Stimulated activated CD4-positive, alpha-beta T cell treated with anti-CD3 and anti-CD28 coated beads, Interleukin-1b, Interleukin-23, amount 100 ng/mL, for 24 hours (primary cell): ENCODE measurements at places on chromosomes 16 and 17.
A peak's percentile ranks its signal among the peaks of the same experiment; 100 is the strongest.

GRCh38 chr17:4845118-4845517 is 12.0 kb downstream of the MINK1 start:
- DNase-seq, result no peak

- DNase-seq, result no peak
These were observed 27.9 kb upstream of the JPT2 start for GRCh38 chr16:1650131-1650530.

- DNase-seq, result no peak
These were observed 3.9 kb downstream of the IL34 start for GRCh38 chr16:70650216-70650615.

DNA sequence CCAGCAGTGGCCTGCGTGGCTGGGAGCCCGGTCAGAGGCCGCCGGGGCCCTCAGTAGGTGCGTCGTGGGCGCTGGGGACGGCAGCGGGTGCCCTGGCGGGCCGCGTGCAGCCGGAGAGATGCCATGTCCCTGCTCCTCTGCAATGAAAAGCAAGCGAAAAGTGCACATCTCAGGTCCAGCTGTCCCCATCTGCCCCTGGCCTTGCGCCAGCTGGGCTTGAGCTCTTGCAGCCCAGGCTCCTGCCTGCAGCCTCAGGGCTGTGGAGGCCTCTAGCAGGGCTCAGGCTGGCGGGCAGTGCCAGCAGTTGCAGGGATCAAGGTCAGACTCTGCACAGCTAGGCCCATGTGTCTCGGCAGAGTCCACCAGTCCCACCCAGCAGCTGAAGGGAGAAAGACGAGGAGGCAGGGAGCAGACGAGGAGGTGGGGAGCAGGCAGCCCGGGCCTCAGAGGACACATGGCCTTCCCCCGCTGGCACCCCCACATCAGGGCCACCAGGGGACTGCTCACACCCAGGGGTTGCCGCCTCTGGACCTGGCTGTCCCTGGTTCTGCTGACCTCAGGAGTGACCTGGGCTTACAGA is 11.2 kb downstream of the SLC16A3 start:
- DNase-seq, result no peak

- DNase-seq, result no peak
These were observed 22.3 kb upstream of the SMPD3 start for GRCh38 chr16:68470461-68471150.

DNA sequence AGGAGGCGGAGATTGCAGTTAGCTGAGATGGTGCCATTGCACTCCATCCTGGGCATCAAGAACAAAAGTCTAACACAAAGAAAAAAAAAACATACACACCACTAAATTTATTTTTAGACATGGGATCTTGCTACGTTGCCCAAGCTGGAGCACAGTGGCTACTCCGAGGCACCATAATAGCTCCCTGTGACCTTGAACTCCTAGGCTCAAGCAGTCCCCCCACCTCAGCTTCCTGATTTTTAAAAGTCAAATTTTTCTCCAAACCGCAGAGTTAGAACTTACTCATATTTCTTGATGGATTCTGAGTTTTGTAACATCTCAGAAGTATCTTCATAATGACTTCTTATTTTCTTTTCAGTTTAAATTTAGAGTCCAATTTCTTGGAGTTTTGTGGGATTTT is 3.4 kb downstream of the CMTM4 start:
- no peak for DNase-seq

- no peak for DNase-seq
These were observed 289.2 kb upstream of the FOXF1 start for GRCh38 chr16:86221085-86221484.

DNA sequence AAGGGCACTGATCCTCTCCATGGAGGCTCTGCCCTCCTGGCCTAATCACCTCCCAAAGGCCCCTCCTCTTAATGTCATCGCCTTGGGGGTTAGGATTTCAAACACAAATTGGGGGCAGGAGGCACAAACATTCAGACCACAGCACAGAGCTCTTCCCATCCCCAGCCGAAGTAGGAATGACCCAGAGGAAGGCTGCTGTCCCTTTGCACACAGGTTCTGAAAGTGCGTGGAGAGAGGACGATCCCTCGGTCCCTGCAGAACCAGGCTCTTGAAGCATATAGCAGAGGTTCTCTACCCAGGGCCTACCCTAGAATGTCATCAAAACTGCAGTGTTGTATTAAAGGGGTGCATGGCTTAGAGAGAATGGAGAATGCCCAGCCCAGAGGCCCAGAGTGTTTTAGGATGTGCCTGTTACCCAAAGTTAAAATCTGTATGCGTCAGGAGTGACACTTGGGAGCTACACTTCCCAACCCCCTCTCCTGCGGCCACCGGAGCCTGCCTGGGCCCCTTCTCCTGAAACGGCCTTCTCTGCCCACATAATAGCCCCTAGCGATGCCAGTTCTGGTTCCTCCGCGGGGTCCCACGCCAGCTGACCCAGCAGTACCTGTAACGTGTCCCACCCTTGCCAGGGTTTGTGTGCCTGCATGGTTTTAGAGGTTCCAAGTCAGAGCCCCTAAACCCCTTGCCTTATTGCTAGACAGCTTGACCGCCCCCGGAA is 159.5 kb upstream of the CACNG5 start:
- no peak for DNase-seq

- no peak for DNase-seq
These were observed 10.9 kb upstream of the TMEM98 start for GRCh38 chr17:32917081-32917480.

DNA sequence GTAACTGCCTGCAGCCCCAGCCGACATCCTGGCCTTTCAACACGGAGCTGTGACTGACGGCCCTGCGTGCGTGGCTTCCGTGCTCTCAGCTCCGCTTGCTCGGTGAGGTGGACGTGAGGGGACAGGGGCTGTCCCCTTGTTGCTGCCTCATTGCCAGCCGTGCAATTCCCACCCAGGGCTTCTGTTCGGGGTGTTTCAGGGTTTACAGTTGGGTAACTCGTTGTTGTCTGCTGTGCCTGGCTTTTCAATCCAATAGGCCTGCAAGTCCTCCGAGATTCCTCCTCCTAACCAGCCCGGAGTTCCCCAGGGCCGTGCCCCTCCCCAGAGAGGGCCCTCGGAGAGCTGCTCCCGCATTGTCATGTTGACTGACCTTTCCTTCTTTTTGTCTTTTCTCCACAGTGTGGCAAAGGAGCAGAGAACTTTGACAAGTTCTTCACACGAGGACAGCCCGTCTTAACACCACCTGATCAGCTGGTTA is 31.4 kb upstream of the CACNG5 start:
- DNase-seq, result no peak

DNA sequence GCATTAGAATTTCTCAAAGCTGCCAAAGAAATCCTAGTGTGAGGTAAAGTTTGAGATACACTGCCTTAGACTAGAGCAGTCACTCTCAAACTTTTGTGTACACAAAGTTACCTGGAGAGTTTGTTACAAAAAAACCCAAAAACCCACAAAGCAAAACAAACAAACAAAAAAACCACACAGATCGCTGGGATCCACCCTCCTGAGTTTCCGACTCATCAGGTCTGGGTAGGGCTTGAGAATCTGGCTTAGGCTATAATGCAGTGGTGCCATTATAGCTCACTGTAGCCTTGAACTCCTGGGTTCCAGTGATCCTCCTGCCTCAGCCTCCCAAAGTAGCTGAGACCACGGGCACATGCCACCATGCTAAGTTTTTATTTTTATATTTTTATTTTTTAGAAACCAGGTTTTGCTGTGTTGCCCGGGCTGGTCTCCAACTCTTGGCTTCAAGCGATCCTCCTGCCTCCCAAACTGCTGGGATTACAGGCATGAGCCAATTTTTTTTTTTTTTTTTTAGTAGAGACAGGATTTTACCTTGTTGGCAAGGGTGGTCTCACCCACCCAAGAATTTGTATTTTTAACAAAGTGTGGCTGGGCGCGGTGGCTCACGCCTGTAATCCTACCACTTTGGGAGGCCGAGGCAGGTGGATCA is 22.3 kb upstream of the SMG1 start:
- no peak for DNase-seq

- peak; percentile 78 for DNase-seq
These were observed at the start of gene CMTR2 for GRCh38 chr16:71288890-71289731. Gene CMTR2 (minus strand): TSS chr16:71289402. CDS start chr16:71285920, 3,482 bp downstream.

GRCh38 chr16:79175286-79176057 is 425.1 kb downstream of the MAF start:
- no peak for DNase-seq

GRCh38 chr17:42291129-42291528 is 2.8 kb downstream of the STAT5A start:
- DNase-seq, result no peak

DNA sequence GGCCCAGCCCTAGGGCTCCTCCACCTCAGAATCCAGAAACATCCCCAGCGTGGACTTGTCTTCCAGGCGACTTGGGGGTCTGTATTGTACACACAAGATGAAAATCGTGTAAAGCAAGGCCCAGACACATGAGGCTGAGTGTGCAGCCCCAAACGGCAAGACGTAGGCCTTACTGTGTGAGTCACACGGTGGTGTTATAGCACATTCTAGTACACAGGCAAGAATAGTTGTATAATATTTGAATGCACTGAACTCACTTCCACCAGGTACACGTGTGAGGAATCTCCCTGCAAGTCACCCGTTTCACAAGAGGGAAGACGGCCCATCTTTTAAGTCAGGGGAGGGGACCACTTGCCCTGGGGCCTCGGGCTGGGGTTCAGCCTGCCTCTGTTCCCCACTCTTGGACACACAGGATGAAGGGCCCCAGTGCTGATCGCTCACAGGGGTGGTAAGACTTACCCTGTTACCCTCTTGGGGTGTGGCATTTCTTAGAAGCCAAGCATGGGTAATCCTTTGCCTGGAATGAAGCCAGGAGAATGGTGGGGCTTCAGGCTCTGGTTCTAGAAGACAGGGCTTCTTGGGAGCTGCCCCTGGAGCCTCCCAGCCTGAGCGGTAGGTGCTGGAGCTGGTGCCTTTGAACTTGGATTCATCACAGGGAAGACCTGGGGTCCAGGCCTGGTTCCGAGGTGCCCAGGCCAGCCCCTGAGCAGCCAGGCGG is 71.3 kb downstream of the SREBF1 start:
- no peak for DNase-seq

DNA sequence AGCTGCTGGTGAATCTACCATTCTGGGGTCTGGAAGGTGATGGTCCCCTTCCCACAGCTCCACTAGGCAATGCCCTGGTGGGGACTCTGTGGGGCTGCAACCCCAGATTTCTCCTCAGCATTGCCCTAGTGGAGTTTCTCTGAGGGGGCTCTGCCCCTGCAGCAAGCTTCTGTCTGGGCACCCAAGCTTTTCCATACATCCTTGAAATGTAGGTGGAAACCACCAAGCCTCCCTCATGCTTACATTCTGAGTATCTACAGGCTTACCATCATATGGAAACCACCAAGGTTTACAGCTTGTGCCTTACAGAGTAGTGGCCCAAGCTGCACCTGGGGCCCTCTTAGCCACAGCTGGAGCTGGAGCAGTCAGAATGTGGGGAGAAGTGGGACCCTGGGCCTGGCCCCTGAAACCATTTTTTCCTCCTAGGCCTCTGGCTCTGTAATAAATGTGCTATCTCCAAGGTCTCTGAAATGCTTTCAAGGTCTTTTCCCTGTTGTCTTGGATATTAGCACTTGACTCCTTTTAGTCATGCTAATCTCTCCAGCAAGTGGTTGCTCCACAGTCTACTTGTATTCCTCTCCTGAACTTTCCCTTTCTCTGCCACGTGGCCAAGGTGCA is 19.6 kb upstream of the DLX3 start:
- no peak for DNase-seq

DNA sequence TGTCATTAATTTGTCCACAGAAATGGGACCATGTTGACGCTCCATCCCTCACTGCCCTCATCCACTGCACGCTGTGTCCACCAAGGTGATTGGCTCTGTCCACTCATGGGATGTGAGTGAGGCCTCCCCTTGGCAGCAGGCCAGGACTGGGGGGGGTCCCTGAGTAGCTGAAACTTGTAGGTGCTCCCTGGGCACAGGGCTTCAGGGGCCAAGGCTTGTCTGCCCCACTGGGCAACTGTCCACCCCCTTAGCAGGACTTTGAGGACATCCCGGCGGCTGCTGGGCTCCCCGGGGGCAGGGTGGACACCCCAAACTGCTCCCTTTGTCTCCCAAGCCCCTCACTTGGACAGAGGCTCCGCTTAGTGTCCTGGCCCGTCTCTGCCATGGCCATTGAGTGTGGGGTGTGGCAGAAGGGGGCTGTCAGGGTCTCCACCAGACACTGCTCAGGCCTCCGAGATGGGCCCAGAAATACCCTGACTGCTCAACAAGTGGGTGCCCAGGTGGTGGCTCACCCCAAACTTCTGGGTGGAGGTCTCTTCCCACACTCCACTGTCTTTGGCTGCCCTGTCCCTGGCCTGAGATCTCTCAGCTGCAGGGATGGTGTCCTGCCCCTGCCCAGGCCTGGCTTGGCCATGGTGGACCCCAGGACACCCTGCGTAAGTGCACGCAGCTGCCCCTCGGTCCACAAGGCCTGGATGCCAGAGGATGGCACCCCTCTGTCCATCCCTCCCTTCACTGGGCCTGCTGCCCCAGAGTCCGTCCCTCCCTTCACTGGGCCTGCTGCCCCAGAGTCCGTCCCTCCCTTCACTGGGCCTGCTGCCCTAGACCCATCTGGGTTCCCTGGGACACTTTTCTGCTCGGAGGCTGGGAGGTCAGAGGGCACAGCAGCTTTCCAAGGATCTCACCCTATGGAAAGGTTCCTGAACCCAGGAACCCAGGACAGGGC is 2.9 kb upstream of the RAB40C start:
- DNase-seq, result no peak

DNA sequence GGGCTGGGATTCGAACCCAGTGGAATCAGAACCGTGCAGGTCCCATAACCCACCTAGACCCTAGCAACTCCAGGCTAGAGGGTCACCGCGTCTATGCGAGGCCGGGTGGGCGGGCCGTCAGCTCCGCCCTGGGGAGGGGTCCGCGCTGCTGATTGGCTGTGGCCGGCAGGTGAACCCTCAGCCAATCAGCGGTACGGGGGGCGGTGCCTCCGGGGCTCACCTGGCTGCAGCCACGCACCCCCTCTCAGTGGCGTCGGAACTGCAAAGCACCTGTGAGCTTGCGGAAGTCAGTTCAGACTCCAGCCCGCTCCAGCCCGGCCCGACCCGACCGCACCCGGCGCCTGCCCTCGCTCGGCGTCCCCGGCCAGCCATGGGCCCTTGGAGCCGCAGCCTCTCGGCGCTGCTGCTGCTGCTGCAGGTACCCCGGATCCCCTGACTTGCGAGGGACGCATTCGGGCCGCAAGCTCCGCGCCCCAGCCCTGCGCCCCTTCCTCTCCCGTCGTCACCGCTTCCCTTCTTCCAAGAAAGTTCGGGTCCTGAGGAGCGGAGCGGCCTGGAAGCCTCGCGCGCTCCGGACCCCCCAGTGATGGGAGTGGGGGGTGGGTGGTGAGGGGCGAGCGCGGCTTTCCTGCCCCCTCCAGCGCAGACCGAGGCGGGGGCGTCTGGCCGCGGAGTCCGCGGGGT is at the start of gene CDH1:
CDH1 (plus strand) TSS at position 247 of the 684 bp plus-strand sequence; CDS start at position 371, 124 bp downstream.
- DNase-seq, result no peak
